ENCODE measurements at places on chromosomes 6 and 20. TPM values are rescaled to one million over a fixed set of nuclear protein-coding genes. Genes with fewer than 3 reads are reported as not detected.

DNA sequence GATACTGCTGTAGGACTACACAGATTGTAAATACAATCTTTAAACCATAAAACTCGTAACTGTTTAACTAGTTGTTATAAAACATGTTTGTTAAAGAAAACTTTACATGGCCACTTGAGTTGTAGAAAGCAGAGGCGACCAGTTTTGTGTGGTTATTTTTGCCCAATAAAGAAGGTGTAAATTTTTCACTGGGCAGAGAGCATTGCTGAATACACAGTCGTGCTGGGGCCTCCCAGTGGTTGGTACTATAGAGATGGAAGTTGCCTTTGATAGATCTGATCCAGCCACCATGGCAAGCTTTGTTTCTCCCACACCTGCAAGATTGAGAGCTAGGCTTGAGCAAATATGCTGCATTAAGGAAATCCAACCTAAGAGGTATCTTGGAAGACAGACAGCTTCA lies 34.0 kb upstream of the YWHAB start:
- DNase-seq = no peak

GRCh38 chr20:31968291-31969126 lies 558 bp downstream of the XKR7 start:
- peak; percentile 75 for DNase-seq

- no peak for DNase-seq
Observed at GRCh38 chr20:2920473-2920872, 47.2 kb downstream of the PTPRA start.

DNA sequence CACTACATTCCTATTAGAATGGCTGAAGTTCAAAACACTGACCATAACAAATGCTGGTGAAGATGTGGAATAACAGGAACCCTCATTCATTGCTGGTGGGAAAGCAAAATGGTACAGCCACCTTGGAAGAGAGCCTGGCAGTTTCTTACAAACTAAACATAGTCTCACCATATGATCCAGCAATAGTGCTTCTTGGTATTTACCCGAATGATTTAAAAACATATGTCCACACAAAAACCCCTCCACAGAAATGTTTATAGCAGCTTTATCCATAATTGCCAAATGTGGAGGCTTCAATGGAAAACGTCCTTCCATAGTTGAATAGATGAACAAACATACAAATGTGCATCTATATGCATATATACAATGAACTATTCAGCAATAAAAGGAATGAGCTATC lies 330.8 kb downstream of the BTBD3 start:
- no peak for DNase-seq

- DNase-seq = no peak
Observed at GRCh38 chr6:166570929-166571713, 15.4 kb downstream of the RAMACL start.

GRCh38 chr6:126941751-126942150 lies 176.7 kb upstream of the RSPO3 start:
- no peak for DNase-seq

GRCh38 chr6:16711546-16712254 lies 49.6 kb downstream of the ATXN1 start:
- DNase-seq = no peak

DNA sequence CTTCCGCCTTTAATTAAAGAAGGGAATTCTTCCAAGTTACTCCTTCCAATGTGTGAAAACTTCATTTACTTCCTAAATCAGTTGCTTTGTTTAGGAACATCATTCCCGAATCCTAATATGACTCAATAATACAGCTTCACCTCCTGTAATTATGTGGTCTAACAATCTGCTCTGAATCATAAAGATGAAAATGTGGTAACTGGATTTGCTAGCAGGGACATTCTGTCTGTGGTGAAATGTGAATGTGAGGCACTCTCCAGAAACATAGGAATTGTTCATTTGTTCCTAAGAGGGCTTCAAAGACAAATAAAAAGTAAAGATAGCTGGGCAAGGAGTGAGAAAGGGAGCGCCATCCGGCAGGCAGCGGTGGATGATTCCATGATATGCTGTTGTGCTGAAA lies 678.1 kb downstream of the KIF16B start:
- DNase-seq = no peak

DNA sequence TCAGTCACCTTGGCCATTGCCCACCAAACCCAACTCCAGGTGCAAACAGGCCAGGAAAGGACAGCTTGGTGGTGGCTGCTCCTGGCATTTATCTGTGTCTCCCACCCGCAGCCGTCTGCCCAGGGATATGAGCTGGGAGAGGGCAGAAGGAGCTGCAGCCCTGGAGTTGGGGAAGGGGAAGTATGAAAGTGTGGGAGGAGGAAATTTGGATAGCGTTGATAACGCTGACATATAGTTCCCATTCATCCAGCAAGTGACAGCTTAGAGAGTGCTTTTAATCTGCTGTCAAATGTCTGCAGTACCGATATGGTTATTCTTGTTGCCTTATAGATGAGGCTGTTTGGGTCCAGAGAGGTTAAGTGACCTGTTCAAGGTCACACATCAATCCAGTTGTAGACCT lies 741 bp downstream of the KCNK16 start:
- no peak for DNase-seq

- no peak for DNase-seq
Observed at GRCh38 chr6:33860006-33860405, 56.2 kb upstream of the MLN start.

Gene AGPAT1
- total RNA-seq = 41.7 TPM

Gene ASIP
- total RNA-seq = not detected

Data from aorta (tissue), 5 donors.